T-helper 2 cell treated with Interferon-gamma antibody and Interleukin-4, amounts not matched to agents 5 μg/mL and 100 μg/mL, for 36 hours (primary cell): ENCODE measurements at places on chromosomes 16 and 17.

DNA sequence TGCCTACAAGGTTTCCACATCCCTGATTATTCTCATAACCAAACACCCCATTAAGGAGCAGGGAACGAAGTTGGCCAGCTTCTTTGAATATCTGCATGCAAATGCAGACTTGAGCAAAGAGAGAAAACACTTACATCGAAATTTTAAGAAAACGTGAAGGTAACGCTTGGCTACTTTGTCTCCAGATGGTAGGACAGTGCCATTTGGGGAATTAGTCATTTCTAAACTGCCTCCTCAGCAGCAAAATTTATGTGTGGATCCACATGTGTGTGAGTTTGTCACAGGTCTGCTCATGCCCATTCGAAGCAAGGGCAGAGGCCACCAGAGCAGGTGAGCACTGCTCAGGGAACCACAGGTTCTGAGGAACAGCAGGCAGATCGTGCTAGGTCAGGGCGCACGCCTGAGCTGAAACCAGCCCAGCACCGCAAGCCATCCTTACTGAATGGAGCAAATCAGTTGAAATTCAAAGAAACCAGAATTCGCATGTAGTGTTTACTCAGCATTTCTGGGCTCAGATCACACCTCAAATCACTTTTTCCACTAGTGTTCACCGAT is 80.1 kb downstream of the SOCS1 start:
- H3K27ac ChIP-seq = peak overlapping the region; percentile 83
- H3K4me3 ChIP-seq = peak overlapping the region; percentile 42
- DNase-seq = peak; percentile 71
- peaks cover 42% of the 10 kb centered on the region for H3K36me3 ChIP-seq
- no peaks in the 10 kb centered on the region for H3K27me3 ChIP-seq
- peaks cover 63% of the 10 kb centered on the region for H3K4me1 ChIP-seq

GRCh38 chr16:48627148-48627547 is 17.2 kb upstream of the N4BP1 start:
- H3K4me3 ChIP-seq = no peak overlapping the region
- no peaks in the 10 kb centered on the region for H3K36me3 ChIP-seq
- peaks cover 3% of the 10 kb centered on the region for H3K27me3 ChIP-seq
- no peak for DNase-seq

DNA sequence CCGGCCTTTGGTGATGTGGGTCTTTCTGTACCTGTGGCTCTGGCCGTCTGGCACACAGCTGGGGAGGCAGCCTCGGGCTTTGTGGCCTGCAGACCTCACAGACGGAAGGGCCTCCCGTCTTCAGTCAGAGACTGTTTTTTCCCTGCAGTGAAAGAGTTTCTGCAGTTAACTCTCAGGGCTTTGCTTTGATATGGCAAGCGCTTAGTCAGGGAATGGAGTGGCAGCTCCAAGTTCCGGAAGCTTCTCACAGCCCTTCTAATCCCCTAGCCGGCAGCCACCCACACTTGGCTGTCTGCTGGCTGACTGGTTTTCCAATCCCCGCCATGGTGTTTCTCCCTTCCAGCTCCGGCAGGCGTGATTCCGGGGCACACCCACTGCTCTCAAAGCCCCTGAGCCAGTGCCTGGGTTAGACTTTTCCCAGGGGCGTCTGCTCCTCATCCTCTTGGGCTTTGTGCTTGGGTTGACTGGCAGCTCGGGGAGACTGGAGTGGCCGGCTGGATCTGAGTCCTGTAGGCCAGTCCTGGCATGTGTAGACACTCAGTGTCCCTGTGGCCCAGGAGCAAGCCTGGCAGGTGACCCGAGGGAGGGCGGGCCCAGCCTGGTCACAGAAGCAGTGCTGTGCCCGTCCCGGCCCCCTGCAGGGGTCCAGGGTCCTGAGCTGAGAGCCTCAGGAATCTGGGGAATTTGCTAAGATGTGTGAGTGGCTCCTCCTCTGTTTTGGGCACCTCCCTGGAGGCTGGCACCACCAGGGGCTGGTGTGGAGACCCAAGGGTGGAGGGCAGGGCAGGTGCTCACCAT is 29.9 kb downstream of the BAIAP2 start:
- no peak overlapping the region for H3K4me3 ChIP-seq
- no peak overlapping the region for H3K27ac ChIP-seq
- no peaks in the 10 kb centered on the region for H3K27me3 ChIP-seq
- H3K36me3 ChIP-seq = no peaks in the 10 kb centered on the region

DNA sequence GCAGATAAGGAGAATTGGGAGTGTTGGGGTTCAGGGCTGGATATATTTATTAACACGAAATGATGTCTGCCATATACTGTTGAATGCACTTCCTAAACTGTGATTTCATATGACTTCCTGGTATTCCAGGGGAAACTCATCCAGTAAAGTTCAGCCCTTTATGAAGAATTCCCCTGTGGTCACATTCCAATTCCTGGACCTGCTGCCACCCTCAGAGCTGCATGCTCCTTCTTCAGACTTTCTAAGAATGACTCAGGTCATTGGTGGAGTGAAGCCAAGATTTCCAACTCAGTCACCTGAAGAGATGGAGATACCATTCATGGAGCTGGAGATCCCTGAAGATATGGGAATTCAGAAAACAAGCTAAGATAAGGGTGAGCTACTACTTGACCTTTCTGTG is 114.2 kb upstream of the TMEM97 start:
- peaks cover 8% of the 10 kb centered on the region for H3K27me3 ChIP-seq
- no peaks in the 10 kb centered on the region for H3K36me3 ChIP-seq
- no peaks in the 10 kb centered on the region for H3K4me1 ChIP-seq
- DNase-seq = no peak
- H3K27ac ChIP-seq = no peak overlapping the region

DNA sequence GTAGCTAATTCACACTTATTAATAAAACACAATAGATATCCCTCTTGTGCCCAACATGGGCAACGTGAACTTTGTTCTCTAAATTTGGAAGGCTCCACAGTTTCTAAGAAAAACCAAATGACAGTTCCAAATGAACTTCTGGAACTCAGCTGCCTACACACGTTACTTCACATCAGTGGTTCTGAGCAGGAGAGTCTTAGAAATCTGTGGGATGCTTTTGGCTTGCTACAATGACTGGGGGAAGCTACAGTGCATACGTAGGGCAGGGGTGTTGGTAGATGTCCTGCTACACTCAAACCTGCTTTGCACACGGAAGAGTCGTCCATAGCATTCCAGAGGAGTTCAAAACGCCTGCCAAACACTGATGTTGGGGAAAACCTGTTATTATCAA is 8.0 kb downstream of the TXNDC11 start:
- peak overlapping the region; percentile 38 for H3K4me3 ChIP-seq
- peak overlapping the region; percentile 81 for H3K27ac ChIP-seq
- DNase-seq = no peak

GRCh38 chr16:51822471-51822870 is 671.4 kb upstream of the SALL1 start:
- H3K36me3 ChIP-seq = no peaks in the 10 kb centered on the region
- no peak overlapping the region for H3K4me3 ChIP-seq
- H3K27me3 ChIP-seq = no peaks in the 10 kb centered on the region

DNA sequence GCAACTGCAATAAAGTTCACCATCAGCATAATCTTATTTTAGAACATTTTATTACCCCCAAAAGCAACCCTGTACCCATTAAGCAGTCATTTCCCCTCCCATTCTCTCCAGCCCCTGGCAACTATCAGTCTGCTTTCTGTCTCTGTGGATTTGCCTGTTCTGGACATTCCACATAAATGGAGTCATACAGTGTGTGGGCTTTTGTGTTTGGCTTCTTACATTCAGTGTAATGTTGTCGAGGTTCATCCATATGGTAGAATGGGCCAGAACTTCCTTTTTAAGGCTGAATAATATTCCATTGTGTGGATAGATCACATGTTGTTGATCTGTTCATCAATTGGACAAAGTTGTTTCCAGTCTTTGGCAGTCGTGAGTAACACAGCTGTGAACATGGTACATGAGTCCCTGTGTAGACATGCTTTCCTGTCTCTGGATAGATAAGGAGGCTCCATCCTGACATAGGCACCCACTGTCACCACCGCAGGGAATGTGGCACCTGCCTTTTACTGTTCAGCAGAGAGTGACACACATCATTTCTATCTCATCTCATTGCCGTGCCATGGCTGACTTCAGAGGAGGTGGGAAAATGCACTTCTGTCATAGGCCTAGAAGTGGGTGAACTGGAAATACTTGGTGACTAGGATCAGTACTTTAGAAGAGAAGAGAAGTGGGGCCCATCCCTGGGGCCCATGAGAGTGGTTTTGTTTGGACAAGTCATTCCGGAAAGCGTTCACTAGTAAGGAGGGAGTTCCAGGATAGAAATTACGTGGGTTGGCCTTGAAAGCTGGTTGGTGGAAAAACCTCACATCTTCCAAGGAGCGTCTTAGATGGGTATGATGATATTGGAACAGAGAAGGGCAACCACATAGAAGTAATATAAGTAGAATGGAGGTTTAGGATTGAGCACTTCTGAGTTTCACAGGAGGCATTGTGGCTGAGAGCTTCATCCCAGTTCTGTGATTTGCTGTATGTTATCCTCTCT is 25.8 kb downstream of the EPN2 start:
- H3K27me3 ChIP-seq = peaks cover 26% of the 10 kb centered on the region
- no peak for DNase-seq
- no peaks in the 10 kb centered on the region for H3K4me1 ChIP-seq
- no peak overlapping the region for H3K27ac ChIP-seq
- no peaks in the 10 kb centered on the region for H3K36me3 ChIP-seq

DNA sequence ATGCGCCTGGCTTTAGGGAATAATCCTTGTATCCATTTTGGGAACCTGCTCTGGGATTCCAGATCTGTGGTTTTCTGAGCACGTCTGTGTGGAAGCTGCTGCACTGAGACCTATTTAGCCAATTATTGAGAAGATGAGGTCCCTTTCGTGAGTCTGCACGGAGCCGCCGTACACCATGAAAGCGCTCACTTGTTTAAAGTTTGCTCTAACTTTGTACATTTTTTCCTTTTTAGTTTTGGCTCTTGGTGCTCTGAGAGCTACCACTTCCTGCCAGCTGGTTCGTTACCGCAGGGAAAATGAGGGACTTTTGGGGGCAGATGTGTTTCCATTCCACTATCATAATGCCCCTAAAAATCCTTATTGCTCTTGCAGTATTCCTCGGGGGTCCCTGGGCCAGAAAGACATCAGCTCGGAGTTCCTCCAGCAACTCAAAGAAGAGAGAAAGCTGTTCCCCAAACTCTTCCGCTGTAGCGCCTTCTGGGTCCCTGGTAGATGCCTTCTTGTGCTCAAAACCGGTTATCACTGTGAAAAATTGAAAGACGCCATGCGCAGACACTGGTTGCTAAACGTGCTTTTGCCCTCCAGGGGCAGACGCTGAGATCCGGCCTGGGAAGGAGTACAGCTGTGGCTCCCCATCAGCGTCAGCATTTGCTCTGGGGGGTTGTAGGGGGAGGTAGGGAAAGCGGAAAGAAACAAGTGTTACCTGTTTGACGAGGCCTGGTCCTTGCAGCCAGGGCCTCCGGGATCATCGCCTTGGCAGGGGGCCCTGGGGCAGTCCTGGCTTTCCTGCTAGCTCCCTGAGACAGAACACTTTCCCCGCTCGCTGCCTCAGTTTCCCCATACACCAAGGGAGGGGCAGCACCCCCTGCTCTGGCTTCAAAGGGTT is 238.1 kb downstream of the MRTFB start:
- peaks cover 20% of the 10 kb centered on the region for H3K27me3 ChIP-seq
- peaks cover 10% of the 10 kb centered on the region for H3K4me1 ChIP-seq
- DNase-seq = no peak
- H3K27ac ChIP-seq = peak overlapping the region; percentile 64

DNA sequence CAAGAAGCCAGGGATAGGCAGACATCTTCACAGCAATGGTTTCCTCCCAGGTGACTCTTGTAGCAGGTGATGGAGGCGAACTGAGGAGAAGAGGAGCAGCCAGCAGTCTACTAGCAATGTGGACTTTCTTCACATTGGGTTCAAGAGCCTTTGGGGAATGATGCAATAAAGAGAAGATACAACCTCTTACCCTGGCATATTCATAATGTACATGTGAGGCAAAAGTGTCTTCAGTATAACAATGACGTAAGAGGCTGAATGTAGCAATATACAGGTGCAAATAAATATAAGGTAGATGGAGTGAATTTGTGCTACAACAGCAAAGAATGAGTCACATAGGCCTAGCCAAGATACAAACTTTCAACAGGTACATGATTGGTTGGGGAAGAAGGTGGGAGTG is 70.9 kb upstream of the SOX9 start:
- no peaks in the 10 kb centered on the region for H3K27me3 ChIP-seq
- H3K36me3 ChIP-seq = no peaks in the 10 kb centered on the region
- no peak for DNase-seq
- no peak overlapping the region for H3K4me3 ChIP-seq
- H3K4me1 ChIP-seq = no peaks in the 10 kb centered on the region
- no peak overlapping the region for H3K27ac ChIP-seq

DNA sequence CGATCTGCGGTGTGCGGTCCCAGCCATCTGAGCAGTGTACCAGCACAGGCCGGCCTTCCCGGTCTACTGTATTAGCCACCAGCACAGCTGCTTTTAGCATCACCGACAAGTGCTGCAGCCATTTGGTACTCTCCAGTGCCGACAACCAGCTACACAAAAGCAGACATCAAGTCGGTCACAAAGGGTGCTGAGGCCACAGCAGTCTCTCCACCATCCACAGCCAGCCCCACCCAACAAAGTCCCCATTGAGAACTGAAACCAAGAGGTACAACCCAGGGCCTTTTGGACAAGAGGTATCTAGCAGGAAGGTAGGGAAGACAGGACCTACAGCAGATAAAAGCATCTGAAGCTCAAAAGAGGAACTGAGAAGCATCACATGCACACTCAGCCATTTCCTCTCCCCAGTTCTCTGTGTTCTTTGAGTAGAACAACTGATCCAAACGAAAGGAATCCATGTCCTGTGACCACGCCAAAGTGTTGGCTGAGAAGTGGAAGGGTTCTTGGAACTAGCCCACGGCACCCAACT is 9.5 kb downstream of the MTMR4 start:
- peaks cover 54% of the 10 kb centered on the region for H3K36me3 ChIP-seq
- peaks cover 8% of the 10 kb centered on the region for H3K4me1 ChIP-seq
- H3K4me3 ChIP-seq = no peak overlapping the region
- DNase-seq = no peak
- H3K27ac ChIP-seq = no peak overlapping the region

DNA sequence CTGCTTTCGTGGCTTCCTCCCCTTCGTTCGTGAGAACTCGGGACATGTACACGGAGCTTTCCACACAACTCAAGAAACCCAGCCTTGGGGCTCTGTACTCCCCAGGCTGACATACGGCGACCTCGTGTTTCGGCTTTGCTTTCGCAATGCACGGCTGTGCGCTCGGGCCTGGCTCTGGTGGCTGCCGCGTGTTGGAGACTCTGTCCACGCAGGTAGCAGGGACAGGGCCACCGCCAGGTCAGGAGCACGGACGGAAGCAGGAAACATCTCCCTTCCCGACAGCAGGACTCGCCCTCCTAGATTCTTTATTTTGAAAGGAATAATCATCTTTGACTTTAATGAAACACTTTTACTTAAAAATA is 17.3 kb downstream of the UTS2R start:
- no peak overlapping the region for H3K27ac ChIP-seq
- peaks cover 5% of the 10 kb centered on the region for H3K27me3 ChIP-seq
- peaks cover 3% of the 10 kb centered on the region for H3K4me1 ChIP-seq
- DNase-seq = no peak
